NCI-H524 treated with DMSO at 0.1 percent for 48 hours (cell line): ENCODE measurements at places on chromosomes 13 and 19.
A peak's percentile ranks its signal among the peaks of the same experiment; 100 is the strongest.

DNA sequence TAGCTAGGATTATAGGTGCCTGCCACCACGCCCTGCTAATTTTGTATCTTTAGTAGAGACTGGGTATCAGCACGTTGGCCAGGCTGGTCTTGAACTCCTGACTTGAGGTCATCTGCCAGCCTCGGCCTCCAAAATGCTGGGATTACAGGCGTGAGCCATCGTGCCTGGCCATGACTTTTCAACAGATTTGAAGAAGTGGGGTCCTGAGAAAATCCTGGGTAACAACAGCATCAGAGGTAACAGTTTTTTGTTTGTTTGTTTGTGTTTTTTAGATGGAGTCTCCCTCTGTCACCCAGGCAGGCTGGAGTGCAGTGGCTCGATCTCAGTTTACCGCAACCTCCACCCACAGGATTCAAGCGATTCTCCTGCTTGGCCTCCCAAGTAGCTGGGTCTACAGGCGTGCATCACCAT, 3.7 kb downstream of the JUNB start:
- no peak for DNase-seq

- DNase-seq = no peak
These were observed 178.8 kb upstream of the TMTC4 start for GRCh38 chr13:100853434-100853833.

DNA sequence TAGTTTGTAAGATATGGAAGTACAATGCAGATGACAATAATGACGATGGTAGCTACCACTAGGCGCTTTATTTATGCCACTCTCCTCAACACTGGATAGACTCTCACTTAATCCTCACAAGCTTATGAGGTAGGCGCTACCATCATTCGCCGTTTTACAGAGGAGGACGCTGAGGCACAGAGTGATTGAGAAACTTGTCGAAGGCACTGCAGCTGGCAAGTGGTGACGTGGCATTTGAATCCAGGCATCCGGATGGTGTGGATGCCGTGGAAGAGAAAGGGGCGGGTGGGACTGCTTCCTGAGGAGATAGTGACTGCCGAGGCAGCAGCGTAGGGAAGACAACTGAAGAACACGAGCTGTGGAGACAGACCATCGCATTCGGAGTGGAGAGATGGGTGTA, 1.3 kb upstream of the RPS9 start:
- no peak for DNase-seq

GRCh38 chr13:33828431-33829129, 10.6 kb downstream of the RFC3 start:
- no peak for DNase-seq

DNA sequence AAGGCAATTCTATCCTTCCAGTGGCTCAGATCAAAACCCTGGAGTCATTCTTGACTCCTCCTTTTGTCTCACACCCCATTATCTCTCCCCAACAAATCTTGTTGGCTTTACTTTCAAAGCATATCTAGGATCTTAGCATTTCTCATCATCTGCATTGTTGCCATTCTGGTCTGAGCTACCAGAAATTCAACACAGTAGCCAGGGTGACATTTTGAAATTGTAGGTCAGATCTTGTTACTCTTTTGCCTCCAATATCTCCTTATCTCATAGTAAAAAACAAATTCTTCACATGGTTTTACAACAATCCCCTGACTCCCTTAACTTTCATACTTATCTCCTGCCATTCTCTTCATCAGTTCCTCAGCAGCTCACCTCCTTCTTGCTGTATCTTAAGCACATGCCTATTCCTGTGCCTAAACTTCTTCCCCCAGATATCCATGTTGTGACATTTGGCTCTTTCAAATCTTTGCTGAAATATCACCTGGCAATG, 115.8 kb downstream of the KLF5 start:
- DNase-seq = no peak

DNA sequence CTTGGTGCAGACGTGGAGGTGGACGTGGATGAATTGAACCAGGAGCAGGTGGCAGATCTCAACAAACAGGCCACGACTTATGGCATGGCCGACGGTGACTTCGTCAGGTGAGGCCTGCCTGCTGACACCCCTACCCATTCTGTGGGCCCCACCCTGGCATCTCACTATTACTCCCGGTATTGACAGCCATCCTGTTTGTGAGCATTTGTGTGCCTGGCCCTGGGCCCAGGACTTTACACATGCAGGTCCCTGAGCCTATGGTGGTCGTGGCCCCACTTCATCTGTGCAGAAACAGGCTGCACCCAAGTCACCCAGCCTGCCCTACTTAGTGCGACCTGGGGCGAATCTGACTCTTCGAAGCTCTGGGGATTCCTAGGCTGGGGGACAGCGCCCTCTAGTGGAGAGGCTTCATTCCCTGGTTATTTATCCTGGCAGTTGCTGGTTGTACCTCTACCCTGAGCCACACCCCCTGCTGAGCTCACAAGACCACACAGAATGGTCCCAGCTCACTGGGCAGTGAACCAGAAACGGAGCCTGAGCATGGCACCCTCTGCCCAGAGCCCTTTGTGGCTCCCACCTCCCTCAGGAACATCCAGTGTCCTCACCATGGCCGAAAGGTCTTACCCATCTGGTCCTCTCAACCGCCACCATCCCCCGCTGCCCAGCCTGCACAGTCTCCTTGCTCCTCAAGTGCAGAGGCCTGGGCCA, 16.9 kb downstream of the ZNF296 start:
- no peak for DNase-seq

- no peak for DNase-seq
These were observed 97.7 kb upstream of the IPO5 start for GRCh38 chr13:97855570-97856303.

- no peak for DNase-seq
These were observed 7.8 kb downstream of the PODNL1 start for GRCh38 chr19:13930402-13930801.

DNA sequence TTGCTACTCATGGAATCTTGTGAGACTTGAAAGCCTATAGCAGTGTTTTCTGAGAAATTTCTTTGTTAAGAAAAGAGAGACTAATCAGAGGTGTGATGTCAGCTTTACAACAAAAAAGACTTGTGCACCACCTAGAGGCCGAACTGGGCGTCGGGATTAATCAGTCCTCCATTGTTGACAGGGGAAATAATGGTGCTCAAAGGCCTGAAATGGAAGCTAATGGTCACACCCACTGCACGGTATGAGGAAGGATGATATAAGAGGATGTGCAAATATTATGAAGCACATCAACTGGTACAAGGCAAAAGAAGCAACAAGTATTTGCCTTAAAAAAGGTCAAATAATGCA, 480.2 kb upstream of the MIR17HG start:
- DNase-seq = peak; percentile 50
